ENCODE measurements at places on chromosomes 12 and 14. TPM values are rescaled to one million over a fixed set of nuclear protein-coding genes. Genes with fewer than 3 reads are reported as not detected.

- no peak for DNase-seq
Observed at GRCh38 chr14:74324931-74325361, 22.2 kb upstream of the ABCD4 start.

- no peak for DNase-seq
Observed at GRCh38 chr14:37139710-37140109, 32.7 kb downstream of the SLC25A21 start.

GRCh38 chr12:76878099-76878898 is 520 bp downstream of the CSRP2 start:
- peak; percentile 20 for DNase-seq

DNA sequence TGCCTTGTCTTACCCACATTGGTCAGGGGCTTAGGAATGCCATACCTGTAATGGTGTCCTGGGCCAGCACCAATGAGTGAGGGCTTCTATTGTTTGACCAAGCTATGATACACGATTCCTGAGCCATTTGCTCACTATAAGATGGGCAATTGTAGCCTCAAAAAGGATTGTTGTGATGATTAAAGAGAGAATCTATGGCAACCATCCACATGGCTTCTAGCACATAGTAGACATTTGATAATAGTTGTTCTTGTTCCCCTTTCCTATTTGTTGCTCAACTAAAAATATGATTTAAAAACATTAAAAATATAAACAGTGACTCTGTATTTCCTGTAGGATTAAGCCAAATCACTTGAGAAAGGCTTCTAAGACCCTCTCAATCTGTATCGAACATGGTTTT is 366.1 kb downstream of the PCNX1 start:
- no peak for DNase-seq

GRCh38 chr14:67167420-67168109 is 21.7 kb upstream of the GARIN2 start:
- DNase-seq = no peak

DNA sequence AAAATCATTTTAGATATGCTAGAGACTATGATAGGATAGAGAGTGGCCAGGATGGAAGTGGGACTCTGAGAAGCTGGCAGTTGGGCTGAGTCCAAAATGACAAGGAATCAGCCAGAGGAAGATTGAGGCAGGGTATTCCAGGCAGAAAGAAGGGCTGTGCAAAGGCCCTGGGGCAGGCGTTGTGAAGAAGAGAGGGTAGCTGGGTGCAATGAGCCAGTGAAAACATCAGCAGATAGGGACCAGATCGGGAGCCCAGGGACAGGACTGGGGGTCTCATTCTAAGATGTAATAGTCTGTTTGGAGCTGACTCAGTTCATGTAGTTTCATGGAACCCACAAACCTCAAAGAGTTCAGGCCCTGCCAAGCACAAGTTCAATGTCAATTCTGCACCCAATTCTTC is 126.6 kb downstream of the KSR2 start:
- DNase-seq = no peak

- DNase-seq = no peak
Observed at GRCh38 chr12:53191096-53191884, 10.6 kb upstream of the CSAD start.

The CINP gene
- total RNA-seq = 21.3 TPM

The SLC17A8 gene
- total RNA-seq = 8.8 TPM

The PRICKLE1 gene
- total RNA-seq = 19.0 TPM

The DDN gene
- 0.64 TPM for total RNA-seq
